ENCODE measurements at places on chromosomes 12 and 14. TPM values are rescaled to one million over a fixed set of nuclear protein-coding genes. Genes with fewer than 3 reads are reported as not detected.

The ACOT4 gene
- total RNA-seq, result 3.1 TPM

The TAS2R42 gene
- total RNA-seq, result not detected

The SRSF5 gene
- total RNA-seq, result 340 TPM

The RAB35 gene
- total RNA-seq, result 56.1 TPM

The ANKRD33 gene
- not detected for total RNA-seq

The FOXG1 gene
- total RNA-seq, result not detected
